ENCODE measurements at places on chromosomes 3 and 15.

DNA sequence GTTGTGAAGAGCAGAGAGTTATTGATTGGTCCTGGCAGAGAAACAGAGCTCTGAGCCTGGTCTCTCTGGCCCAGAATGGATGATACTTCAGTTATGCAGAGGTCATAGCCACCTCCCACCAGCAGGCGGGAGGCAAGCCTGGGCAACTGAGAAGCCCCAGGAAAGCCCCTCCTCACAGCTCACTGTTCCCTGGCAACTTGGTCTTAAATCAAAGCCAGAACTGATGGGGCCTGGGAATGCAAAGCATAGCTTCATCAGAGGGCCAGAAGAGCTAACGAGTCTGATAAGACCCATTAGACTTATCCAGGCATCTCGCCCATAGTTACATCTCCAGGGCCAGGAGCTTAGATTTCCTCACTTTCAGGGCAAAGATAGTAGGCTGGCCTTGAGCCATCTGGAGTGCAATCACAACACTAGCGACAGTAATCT lies 5.5 kb upstream of the COLQ start:
- no peak for DNase-seq

DNA sequence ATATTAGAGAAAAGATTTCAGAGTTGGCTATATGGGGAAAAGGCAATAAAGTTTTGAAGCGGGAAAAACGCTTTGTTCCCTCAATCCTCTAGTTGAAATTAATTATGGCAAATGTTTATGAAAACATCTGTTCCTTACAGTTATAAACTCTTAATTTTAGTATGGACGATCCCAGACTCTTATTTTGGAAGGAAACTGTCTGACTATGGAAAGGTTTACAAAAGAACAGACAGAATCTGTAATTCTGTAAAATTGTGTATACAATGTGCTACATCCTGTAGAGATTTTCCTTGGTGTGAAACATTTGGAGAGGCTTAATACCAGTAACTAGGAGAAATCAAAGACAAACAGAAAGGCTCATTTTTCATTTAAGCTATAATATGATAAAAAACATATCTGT lies 311.8 kb downstream of the TBC1D5 start:
- no peak for DNase-seq

GRCh38 chr15:55799291-55800212 lies 56.6 kb upstream of the PRTG start:
- DNase-seq, result peak; percentile 27

- DNase-seq, result no peak
These were observed 1389.8 kb upstream of the ALCAM start for GRCh38 chr3:103976931-103977339.

DNA sequence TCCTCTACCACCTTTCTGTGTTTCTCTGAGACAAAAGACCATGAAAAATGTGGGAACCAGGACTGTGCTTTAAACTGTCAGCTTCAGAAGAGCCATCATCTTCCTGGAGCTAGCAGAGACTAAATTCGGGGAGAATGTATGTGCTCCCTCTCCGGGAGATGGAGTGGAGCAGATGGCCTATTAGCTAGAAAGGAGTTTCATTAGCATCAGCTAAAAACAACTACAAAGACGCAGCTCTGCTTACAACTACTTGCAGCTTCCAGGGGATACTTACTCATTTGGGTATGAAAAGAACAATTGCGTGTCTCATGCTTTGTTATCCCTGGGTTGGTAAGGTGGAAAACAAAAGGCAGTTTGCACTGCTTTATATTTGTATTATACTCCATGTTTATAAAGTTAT lies 159.6 kb downstream of the MFSD1 start:
- DNase-seq, result no peak

- no peak for DNase-seq
These were observed 173.3 kb upstream of the MBNL1 start for GRCh38 chr3:152095472-152095871.

DNA sequence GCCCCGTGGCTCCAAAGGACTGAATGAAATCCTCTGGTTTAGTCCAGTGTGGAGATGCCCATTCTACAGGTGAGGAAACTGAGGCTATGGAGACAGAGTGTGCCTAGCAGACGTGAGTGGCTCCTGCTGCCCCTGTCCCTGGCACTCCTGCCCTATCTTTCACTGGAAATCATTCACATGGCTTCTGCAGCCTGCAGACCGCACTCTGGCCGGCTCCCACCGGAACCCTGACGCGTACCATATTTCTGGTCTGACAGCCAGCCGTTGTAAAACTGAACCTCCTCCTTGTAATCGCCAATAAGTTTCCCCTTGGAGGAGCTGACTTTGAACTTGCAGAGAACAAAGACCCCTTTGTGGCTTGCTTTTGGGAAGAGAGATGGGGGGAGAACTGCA lies 136.5 kb downstream of the CHSY1 start:
- DNase-seq, result no peak

DNA sequence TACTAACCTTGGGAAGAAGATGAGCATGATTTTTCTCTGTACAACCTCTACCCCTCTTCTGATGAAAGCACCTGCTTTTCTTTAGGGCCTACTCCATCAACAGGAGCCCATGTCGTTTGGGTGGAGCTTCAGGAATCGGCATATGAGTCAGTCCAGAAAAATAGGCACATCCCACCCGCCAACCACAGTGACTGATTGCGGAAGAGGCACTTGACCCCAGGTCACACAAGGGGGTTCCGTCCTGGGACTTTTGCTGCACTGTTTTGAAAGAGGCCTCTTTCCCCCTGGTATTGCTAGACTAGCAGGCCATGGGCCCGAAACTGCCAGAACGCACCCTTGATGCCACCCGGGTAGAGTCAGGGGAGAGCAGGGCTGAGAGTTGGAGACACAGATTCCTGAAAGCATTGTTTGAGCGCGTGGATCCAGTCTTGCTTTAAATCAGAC lies 19.3 kb upstream of the NRROS start:
- DNase-seq, result peak; percentile 77

- DNase-seq, result no peak
These were observed 13.7 kb upstream of the FGD5 start for GRCh38 chr3:14804835-14805780.

- DNase-seq, result no peak
These were observed 29.6 kb downstream of the MYL3 start for GRCh38 chr3:46833346-46834300.

- peak; percentile 85 for DNase-seq
These were observed 21.1 kb upstream of the ST6GAL1 start for GRCh38 chr3:186909078-186909853.

- peak; percentile 27 for DNase-seq
These were observed 16.8 kb upstream of the SLC41A3 start for GRCh38 chr3:126100634-126101301.

DNA sequence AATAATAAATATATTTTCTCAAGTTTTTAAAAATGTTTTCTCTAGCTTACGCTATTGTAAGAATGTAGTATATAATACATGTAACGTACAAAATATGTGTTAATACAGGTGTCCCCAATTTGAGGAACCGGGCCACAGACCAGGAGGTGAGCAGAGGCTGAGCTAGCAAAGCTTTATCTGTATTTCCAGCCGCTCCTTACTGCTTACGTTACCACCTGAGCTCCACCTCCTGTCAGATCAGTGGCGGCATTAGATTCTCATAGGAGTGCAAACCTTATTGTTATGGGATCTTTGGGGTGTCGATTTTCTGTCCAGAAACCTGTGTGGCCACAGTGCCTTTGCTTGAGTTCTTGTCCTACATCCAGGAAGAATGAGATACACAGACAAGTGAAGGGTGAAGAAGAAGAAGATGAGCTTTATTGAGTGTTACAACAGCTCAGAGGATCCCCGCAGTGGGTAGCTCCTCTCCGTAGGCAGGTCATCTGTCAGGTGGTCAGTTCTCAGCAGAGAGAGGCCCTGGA lies 9.9 kb upstream of the TRIM59 start:
- no peak for DNase-seq

GRCh38 chr15:83356501-83357399 lies 72.3 kb upstream of the BNC1 start:
- DNase-seq, result no peak

DNA sequence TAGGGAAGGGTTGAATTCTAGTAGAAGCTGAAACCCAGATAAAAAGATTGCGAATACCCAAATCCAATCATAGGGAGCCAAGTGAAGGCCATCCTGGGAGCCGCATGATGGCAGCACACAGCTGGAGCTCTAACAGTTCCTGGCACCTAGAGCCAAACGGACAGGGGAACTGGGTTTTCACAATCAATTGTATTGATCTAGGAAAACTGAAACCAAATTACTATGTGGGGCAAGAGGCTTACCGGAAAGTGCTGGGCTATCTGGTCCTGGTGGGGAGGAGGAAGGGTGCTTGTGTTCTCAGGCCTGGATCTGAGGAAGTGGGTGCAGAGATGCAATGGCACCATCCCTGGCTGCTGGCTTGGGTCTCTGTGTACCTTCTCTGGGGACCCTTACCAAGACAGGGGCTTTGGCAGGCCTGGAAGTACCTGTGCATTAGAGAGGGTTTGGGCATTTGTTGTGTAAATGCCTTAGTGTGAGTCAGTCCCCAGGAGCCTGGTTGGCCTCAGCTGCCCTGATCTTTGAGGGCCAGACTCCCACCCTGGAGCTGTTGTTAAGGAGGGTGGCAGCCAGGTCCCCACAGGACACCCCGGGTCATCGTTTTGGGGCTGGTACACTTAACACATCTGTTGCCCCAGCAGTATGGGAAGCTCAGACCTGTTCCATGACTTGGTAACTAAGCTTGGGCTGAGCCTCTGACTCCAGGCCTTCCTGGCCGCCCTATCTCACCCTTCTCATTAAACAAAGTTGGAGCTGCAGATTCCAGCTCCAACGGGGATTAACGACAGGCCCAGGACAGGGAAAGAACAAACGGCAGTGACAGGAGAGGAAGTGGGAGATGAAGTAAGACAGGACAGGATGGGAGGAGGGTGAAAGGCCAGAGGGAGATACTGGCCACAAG lies 8.9 kb upstream of the FURIN start:
- DNase-seq, result no peak

GRCh38 chr3:105877336-105877910 lies 8.6 kb upstream of the CBLB start:
- DNase-seq, result no peak

DNA sequence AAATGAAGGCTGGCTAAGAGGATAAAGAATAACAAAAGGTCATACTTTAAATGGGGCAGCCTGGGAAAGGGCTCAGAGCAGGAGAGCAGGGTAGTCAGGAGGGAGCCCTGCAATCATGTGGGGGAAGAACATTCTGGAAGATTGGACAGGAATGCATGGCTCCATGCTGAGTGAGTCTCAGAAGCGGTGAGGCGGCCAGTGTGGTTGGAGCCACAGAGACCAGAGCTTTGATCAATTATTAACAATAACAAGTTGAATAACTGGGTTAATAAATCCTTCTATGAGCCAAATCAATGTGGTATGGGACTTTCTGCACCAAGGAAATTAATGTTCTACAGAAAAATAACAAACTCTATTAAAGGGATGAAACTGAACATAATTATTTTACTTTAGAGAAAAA lies 57.9 kb upstream of the DCUN1D1 start:
- DNase-seq, result no peak

DNA sequence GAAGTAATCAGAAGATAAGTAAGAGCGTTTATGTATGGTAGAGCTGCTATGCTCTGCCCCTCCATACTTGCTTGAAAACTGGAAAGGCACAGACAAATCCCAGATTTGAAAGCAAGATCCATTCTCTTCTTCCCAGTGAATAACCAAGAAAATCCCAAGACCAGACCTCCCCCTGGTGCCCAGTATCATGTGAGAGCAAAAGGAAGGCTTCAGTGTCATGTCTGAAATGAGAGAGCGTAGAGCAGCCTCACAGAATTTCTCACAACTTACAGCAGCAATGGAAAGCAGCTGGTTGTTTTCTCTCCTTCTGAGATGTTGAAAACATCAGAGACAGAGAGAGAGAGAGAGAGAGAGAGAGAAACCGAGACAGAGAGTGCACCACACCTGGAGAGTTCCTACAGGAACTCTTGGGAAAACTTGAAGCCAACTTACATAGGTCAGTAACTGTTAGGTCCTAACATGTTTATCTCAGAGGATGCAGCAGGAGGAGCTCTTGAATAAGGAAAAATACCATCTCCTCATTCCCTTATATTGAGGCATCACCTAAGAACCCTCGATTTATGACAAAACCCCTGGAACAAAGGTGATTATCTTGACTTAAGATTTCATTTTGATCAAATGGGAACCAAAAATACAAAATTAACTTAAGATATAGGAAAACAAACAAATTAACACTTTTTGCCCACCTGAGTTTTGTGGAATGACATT lies 273.3 kb downstream of the NSUN3 start:
- DNase-seq, result no peak

DNA sequence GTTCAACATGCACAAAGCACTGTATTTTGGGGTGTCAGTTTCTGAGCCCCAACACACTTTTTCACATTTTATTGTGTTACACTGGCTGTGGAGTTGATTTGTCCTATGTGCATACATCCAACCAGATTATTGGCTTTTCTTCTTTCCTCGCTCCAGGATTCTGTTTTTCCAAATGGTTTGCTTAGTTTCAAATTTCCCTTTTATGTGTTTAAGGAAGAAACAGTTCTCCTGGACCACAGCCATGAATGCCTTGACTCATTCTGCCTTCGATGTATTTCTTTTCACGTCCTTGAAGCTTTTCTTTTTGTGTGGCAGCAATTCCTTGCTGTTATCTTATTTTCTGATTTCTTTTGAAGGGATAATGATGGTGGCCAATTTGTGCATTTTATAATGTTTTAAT lies 53.8 kb downstream of the CACNA2D3 start:
- DNase-seq, result no peak

DNA sequence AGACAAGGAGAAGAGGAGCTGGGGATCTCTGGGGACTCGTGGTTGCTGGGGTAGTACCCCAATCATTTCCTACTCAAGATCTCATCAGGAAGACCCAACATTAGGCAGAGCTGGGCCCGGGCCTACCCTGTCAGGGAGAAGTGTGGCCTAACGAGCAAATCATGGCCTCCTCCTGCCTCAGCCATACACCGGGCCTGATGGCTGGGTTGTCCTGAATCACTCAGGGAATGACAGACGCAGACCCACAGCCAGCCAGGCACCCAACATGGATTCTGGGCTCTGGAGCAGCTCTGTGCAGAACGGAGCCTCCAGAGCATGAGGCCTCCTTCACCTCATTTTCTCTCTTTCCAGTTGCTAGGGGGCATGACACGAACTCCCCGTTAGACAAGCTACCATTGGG lies 19.7 kb downstream of the ITGA11 start:
- DNase-seq, result no peak

DNA sequence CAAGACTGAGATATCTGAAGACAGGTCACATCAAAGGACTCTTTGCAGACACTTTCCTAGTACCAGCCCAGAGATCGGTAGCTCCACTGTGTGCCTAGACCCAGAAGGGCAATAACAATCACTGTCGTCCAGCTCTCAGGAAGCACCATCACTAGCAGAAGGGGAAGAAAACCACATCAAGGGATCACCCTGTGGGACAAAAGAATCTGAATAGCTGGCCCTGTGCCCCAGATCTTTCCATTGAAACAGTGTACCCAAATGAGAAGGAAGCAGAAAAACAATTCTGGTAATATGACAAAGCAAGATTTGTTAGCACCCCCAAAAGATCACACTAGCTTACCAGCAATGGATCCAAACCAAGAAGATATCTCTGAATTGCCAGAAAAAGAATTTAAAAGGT lies 404.4 kb upstream of the NECTIN3 start:
- no peak for DNase-seq

All from activated CD4-positive, alpha-beta T cell treated with anti-CD3 and anti-CD28 coated beads, Interleukin-10, Interleukin-2, amounts not matched to agents 100 ng/mL and 50 ng/mL, durations not matched to agents 16 hours and 8 hours (primary cell).